Glomerular endothelial cell (primary cell): ENCODE measurements at places on chromosomes 1 and 21.

DNA sequence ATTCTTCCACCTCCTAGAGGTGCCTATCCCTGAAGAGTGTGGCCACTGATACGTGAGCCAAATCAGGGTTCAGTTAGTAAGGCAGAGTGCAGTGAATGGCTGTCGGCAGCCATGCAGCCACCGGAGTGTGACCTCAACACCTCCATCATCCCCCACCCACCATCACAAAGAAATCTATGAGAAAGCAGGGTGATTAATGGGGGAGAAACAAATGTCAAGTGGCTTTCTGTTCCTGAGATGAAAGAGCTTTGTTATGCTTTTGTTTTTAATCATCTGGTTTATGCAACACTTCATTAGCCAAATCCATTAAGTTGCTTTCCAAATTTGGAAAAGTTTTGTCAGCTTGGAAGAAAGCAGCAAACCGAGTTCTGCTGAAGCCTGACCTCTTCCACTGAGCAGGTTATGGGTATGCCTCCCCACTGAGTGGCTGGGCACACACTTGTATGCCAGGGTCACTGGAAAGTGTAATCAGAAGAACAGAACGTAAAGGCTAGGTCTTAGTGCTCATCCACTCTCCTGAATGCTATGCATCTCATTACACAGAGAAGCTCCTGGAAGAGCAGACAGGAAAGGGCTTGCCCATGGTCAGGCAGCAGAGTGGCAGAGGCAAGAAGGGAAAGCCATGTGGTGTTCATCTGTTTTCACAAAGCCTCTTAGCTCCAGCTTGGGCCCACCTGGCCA, 57.1 kb upstream of the ATP1B1 start:
- DNase-seq, result no peak

GRCh38 chr1:210556475-210556874, 227.8 kb downstream of the HHAT start:
- no peak for DNase-seq

DNA sequence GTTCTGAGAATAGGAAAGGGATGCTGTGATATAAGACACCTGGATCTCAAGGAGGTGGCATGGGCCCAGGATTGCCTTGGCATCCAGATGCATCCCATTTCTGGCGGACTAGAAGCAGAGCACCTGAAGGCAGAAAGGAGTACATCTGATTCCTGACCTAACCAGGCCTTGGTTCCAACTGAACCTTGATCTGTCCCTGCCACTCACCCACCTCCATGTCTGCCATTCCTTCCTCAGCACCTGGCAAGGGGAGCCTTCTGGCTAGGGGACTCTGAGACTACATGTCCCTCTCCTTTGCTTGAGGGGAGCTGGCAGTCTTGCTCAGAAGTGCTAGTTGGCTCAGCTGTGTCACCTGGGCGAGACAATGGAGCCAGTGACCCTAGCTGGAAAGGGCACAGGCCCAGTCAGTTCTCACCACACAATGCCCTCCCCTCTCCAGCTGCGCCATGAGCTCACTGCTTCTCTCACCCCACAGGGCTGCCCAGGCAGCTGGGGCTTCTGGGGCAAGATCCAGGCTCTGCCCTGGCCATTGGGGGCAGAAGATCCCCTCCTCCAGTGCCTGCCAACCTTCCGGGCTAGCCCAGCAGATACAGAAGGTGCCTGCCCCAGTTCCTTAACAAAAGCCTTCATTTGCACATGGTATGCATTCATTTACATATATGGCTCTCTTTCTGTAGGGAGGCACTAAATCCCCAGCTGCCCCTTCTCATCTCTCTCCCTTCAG, 2.9 kb downstream of the IGSF8 start:
- DNase-seq, result no peak

DNA sequence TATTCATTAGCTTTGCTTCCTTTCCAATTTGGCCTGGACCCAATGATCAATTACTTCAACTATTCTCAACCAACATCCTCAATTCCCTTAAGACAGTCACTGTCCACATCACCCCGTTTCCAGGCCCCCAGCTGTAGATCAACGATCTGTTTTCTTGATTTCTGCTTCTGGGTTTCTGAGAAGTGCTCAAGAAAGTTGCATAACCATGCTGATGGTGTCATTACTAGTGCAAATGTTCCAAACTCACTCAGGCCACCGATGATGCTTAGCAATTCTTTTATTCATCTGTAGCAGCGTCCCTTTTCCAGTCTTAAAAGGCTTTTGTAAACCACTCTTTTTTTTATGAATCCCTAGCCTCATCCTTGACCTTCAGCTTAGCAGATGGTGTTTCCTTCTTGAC, 155.8 kb upstream of the PTGFR start:
- no peak for DNase-seq

DNA sequence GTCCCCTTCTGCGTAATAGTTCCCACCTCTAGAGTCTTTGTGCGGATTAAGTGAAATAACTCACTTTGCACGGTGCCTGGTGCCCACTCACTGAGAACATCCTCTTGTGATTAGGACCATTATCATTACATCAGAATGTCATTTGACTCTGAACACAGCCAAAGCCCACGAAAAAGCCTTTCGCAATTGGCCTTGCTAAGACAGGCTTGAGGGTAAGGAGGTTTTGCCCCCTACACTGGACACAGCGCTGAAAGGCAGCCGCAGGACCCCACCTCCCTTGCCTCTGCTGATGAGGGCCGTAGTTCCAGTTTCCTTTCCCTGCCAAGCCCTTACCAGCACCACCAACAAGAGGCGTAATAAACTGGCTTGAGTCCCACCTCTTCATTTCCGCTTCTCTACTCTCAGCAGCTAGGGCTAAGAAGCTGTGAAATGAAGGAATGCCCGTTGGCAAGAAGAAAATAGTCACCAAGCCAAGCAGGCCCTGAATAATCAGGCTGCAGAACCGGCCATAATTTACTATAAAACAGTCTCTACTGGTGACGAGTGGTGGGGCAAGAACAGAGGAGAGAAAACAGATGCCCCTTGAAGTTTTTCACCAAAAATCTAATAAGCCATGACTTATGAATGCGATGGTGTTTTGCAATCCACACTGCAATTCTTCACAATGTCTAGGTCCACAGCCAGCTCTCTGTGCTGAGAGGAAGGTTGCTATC, 53.1 kb downstream of the SH3GLB1 start:
- DNase-seq, result no peak

- DNase-seq, result no peak
Measured at GRCh38 chr1:238465449-238465848, 574.7 kb upstream of the ZP4 start.

DNA sequence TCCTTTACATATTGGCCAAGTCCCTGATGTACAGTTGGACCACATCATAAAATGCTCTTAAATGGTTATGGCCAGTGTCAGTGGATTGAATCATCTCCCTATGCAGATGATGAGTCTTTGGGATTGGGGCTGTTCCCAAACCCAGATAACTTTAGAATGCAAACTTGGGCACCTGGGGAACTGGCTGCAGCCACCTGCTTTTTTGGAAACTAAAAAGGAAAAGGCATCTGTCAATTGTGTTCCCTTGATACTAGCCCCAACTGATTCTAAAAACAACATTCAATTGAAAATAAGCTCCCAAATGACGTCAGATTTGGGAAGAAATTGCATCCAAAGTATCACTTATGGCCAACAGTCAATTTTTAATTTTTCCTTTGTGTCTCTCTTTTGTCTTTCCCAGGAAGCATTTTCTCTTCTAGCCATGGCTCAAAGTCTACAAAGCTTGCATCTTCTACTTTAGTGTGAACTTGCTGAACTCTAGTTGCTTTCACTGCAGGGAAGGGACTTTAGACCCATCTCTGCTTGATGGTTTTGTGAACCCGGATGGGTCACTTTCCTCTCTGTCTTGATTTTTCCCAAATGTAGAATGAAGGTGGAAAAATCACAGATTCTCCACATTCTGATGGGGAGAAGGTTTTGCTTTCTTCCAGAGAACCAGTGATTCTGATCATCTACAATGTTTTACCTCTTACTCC, 402.3 kb upstream of the USP24 start:
- DNase-seq, result no peak

GRCh38 chr1:78047631-78048030, 1.9 kb downstream of the GIPC2 start:
- no peak for DNase-seq

DNA sequence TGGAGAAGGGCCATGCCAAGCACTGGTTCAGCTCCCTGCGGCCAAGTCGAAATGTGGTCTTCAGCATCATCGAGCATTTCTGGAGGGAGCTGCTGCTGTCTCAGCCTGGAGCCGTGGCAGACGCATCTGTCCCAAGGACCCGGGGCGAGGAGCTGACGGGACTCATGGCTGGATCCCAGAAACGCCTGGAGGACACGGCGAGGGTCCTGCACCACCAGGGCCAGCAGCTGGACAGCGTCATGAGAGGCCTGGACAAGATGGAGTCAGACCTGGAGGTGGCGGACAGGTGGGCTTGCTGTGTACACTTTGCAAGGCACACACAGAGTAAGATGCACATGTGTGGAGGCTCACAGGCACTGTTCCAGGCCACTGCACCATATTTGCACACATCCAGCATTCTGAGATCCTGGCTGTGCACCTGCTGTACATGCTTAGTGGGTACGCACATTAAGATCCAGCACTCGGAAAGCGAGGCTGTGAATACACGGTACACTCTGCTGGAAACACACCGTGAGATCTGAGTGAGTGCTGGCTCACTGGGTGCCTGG, 12.8 kb downstream of the SNAP47 start:
- no peak for DNase-seq

- DNase-seq, result peak; percentile 55
Measured at GRCh38 chr1:40014812-40015594, 25.5 kb upstream of the CAP1 start.

DNA sequence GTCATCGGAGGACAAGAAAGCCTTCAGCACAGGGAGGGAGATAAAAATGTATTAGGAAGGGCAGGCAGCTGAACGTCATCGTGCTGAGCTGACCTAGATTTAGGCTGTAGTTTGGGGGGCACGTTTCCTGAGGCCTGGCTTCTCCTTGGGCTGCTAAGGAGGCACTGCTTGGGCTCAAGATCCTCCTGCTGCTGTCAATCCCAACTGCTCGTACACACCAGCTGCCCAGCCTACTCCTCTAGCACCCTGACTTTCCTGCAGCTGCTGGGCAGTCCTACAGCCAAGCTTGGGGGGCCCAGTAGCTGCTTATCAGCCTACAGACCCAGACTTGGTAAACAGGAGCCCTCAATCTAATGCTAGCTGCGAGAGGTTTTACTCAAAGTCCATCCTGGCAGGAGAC, 6.2 kb downstream of the TMEM35B start:
- DNase-seq, result no peak

DNA sequence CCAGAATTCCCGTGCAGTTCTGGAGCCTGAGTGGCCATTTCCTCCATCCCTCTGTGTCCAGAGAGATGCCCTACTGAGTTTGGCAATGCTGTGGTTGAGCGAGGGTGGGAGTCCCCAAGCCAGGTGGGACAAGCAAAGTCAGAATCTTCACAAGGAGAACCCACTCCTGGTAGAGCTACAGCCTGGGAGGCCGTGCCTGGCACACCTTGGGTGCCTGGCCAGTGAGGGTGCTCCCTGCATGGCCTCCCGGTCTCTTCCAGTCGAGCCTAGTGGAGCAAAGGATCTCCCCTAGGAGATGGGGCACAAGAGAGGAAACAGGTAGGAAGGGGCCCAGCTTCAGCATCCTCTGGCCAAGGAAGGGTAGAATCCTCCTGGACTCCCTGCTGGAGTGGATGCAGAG, 57.9 kb downstream of the H3-3A start:
- DNase-seq, result no peak

GRCh38 chr1:221097479-221098281, 218.4 kb downstream of the HLX start:
- no peak for DNase-seq

- DNase-seq, result no peak
Measured at GRCh38 chr1:153978274-153978909, 918 bp upstream of the JTB start.

GRCh38 chr21:15034126-15034853, 30.5 kb downstream of the NRIP1 start:
- no peak for DNase-seq

DNA sequence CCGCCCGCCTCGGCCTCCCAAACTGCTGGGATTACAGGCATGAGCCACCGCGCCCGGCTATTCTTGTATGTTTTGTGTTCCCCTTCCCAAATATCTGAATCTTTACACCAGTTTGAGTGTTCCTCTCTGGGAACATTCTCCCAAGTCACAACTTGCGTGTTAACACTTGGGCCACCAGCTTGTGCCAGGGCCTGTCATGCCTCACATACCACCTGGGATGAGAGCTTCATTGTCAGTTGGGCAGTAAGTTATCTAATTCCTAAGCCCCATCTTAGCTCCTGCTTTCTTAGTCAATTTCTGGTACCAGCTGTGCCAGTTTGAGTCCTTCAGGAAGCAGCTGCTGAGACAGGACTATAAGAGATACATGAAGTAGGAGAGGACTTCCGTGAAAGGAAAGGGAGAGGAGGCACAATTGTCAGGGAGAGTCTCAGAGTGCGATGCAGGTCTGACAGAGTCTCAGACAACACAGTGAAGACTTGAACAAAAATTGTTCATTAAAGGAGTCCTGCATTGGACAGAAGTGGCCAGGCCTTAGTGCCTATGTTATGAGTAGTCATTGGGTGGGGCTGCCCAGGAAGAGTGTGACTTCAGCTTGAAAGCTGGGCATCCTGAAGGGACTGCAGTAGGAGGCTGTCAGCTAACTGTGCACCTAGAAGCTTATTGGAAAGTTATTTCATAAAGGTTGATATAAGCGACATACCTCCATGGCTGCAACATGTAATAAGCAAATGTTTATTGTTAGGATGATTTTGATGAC, 17.3 kb downstream of the ZFYVE9 start:
- DNase-seq, result no peak

DNA sequence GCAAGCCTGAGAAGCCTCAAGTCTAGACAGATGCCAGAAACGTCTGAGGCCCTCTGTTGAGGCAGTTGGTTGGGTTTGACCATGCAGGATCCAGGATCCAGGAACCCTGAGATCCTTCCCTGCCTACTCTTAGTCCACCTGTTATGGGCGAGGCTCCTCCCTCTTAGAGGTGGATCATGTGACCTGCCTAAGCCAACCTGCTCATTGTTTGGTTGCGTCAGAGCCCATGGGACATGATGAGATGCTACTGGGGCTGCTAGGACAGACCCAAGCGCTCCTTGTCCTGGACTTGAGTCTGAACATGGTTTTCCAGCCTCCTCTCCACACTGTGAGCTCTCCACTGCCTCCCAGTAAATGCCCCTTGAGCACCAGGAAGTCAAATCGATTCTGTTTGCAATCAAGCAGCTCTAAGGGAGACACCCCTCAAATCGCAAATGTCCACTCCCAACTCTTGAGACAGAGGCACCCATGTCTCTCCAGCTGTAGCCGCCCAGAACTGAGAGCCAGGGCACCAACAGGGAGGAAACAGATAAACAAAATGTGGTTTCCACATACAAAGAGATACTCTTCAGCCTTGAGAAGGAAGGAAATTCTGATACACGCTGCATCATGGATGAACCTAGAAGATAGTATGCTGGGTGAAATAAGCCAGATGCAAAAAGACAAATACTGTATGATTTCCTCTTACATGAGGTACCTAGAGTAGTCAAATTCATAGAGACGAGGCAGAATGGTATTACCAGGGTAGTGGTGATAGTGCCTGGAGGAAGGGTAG, 31.7 kb upstream of the WNT4 start:
- no peak for DNase-seq
